ENCODE measurements at places on chromosomes 1 and 21. TPM values are rescaled to one million over a fixed set of nuclear protein-coding genes. Genes with fewer than 3 reads are reported as not detected.

Gene PTPRC
- polyA plus RNA-seq = 0.76 TPM

Gene FCRLB
- 0.58 TPM for polyA plus RNA-seq

Gene FAM163A
- polyA plus RNA-seq = 0.46 TPM

Gene AKT3
- polyA plus RNA-seq = 30.5 TPM

Gene CLDN17
- not detected for polyA plus RNA-seq

Gene LCE1B
- polyA plus RNA-seq = not detected

Gene LYST
- 2.2 TPM for polyA plus RNA-seq

Gene ZNF683
- not detected for polyA plus RNA-seq

Gene NPHP4
- polyA plus RNA-seq = 10.4 TPM

Gene ZYG11A
- 1.3 TPM for polyA plus RNA-seq

Gene YBX1
- 973 TPM for polyA plus RNA-seq

Gene EFNA3
- 34.9 TPM for polyA plus RNA-seq

Gene SHE
- 1.6 TPM for polyA plus RNA-seq

Gene TTC22
- polyA plus RNA-seq = 1.4 TPM

Gene LY9
- polyA plus RNA-seq = 0.15 TPM

Gene CACNA1E
- 3.9 TPM for polyA plus RNA-seq

Gene ATP6V1G3
- polyA plus RNA-seq = not detected

Gene LDLRAD1
- not detected for polyA plus RNA-seq

Gene ASCL5
- polyA plus RNA-seq = not detected

Gene USH2A
- 0.17 TPM for polyA plus RNA-seq

Gene OR14K1
- polyA plus RNA-seq = not detected

Gene CSRP1
- 599 TPM for polyA plus RNA-seq

Gene NUP210L
- polyA plus RNA-seq = 0.27 TPM

Gene PHF13
- polyA plus RNA-seq = 31.7 TPM

Gene ZNHIT6
- 9.7 TPM for polyA plus RNA-seq

Gene CD48
- 1.0 TPM for polyA plus RNA-seq

Gene AVPR1B
- polyA plus RNA-seq = 0.70 TPM

Gene CAPZB
- polyA plus RNA-seq = 495 TPM

Gene ZMYM1
- 1.9 TPM for polyA plus RNA-seq

Gene CAMK2N1
- 171 TPM for polyA plus RNA-seq

Gene SAMSN1
- polyA plus RNA-seq = 0.44 TPM

Gene TMPRSS2
- polyA plus RNA-seq = not detected

Gene SH3BGR
- polyA plus RNA-seq = 11.2 TPM

Gene WNT2B
- polyA plus RNA-seq = 0.68 TPM

Gene ERICH3
- polyA plus RNA-seq = 2.3 TPM

Gene KRTAP12-2
- polyA plus RNA-seq = not detected

Gene AMY1A
- not detected for polyA plus RNA-seq

Gene SYPL2
- polyA plus RNA-seq = 0.22 TPM

Gene PGBD2
- polyA plus RNA-seq = 2.4 TPM

Gene RORC
- polyA plus RNA-seq = 3.1 TPM

Gene SAMD13
- polyA plus RNA-seq = 0.49 TPM

Gene C1orf226
- 7.8 TPM for polyA plus RNA-seq

Gene LRRC38
- polyA plus RNA-seq = 0.24 TPM

Gene ITGB3BP
- polyA plus RNA-seq = 22.5 TPM

Gene SRGAP2C
- polyA plus RNA-seq = 4.5 TPM

Gene HSD3B1
- polyA plus RNA-seq = not detected

Gene CDC7
- 6.3 TPM for polyA plus RNA-seq

Gene PTPN7
- polyA plus RNA-seq = 0.29 TPM

Gene NCMAP
- 0.10 TPM for polyA plus RNA-seq

Gene DHRS3
- polyA plus RNA-seq = 15.9 TPM

Gene KCNE2
- polyA plus RNA-seq = not detected

Gene SPRR3
- polyA plus RNA-seq = not detected

Gene ATP1A4
- polyA plus RNA-seq = not detected

Gene SMG5
- 70.1 TPM for polyA plus RNA-seq

Gene TEKT2
- 12.0 TPM for polyA plus RNA-seq

Gene LRRC8C
- polyA plus RNA-seq = 3.7 TPM

Measured in brain (organoid and tissue), 16 donors.